Stimulated activated CD8-positive, alpha-beta memory T cell treated with anti-CD3 and anti-CD28 coated beads, Interleukin-7, amount 100 ng/mL, for 1 hour (primary cell): ENCODE measurements at places on chromosomes 2 and 18.

GRCh38 chr2:2571301-2572150 is 240.5 kb upstream of the MYT1L start:
- no peak for DNase-seq

GRCh38 chr2:208573569-208573968 is 167.0 kb downstream of the PTH2R start:
- DNase-seq, result no peak

GRCh38 chr2:133562558-133562957 is 5.7 kb downstream of the NCKAP5 start:
- no peak for DNase-seq

- DNase-seq, result no peak
Observed at GRCh38 chr18:13438507-13439056, 220.0 kb downstream of the LDLRAD4 start.

- no peak for DNase-seq
Observed at GRCh38 chr2:119517433-119517832, 6.8 kb downstream of the SCTR start.

DNA sequence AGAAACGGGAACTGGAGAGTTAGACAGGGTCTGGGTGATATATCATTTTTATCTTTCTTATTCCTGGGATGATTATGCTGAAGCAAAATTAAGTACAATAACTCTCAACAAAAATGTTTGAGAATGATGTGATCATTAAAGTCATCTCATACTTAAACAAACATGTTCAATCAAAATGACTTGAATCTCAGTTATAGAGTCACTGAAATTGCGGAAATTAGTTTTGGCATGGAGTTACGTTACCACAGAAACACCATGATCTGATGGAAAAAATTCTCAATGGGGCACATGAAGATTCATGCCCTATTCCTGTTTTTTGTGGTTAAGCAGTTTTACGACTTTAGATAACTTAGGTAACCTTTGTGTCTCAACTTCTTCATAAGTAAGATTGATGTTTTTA is 757.7 kb downstream of the EPHA4 start:
- DNase-seq, result no peak

DNA sequence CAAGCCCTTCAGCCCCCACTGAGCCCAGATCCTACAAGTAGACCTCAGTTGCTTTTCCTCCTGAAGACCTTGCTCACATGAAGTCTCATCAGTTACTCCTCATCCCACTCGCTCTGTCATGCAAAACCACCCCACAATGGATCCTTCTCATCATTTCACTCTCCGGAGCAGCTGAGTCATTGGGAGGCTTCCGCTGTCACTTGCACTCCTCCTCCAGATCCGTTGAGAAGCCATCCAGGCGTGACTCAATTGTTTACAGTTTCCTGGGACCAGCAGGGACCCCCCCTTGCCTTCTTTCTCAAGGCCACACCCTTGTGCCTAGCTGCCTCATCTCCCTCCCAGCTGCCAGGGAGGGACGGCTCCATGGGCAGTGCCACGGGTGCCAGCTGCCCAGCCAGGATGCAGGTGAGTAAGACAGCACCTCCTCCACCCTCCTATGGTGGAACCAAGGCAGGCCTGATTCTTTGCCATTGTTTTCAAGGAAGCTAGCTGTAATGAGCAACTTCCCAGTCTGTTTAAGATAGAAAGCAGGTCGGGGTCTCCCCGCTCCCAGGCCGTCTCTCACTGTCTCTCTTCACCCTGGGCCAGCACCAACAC is 16.3 kb downstream of the GPR55 start:
- DNase-seq, result no peak

DNA sequence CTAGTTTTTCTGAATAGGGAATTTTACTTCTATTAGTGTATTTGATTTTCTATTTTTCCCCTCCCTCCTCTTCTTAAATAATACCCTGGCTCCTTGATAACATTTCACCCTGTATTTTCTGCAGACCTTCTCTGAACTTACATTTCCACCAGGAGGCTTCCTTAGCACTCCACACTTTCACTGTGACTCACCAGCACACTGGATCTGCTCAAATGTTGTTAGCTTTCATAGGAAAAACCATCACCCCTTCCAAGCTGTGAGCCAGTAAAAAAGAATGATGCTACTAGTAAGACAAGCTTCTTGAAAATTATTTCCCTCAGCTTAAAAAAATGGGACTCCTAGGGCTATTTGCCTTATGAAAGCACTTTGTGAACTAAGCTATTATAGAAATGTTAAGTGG is 16.1 kb downstream of the SUPT7L start:
- DNase-seq, result no peak

GRCh38 chr18:79943608-79944125 is 7.8 kb downstream of the SLC66A2 start:
- no peak for DNase-seq

DNA sequence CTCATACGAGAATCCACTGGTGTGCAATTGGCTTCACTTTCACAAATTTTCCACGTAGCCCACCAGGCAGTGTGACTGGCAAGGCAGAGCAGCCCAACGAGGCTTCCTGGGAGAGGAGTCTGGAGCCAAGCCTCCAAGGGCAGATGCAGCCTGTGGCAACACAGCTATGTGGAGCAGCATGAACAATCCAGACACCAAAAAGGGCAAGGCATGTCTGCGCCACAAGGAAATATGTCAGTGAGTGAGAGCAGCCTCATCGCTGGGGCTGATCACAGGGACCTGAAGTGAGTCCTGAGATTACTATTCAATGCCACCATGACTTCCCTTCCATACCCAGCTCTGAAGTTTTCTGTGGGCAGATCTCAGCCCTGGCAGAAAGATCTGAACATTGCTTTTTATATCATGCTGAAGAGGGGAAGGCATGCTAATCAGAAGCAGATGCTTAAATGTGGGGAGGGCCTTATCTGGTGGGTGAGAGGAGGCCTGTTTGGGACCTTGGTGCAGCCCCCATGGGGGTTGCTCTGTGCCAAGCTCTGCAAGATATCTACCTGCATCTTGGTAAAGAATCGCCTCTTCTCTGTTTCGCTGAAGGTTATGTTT is 40.0 kb upstream of the PUM2 start:
- no peak for DNase-seq

DNA sequence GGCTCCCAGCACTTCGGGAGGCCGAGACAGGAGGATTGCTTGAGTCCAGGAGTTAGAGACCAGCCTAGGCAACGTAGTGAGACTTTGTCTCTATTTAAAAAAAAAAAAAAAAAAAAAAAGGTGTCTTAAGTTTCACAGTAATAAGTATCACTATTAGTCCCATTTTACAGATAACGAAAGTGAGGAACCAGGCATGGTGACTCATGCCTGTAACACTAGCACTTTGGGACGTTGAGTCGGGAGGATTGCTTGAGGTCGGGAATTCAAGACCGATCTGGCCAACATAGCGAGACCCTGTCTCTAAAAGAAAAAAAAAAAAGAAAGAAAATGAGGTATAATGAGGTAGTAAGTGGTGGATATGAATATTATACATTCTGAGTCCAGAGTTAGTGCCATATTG is 2.5 kb downstream of the KCNJ13 start:
- DNase-seq, result no peak

DNA sequence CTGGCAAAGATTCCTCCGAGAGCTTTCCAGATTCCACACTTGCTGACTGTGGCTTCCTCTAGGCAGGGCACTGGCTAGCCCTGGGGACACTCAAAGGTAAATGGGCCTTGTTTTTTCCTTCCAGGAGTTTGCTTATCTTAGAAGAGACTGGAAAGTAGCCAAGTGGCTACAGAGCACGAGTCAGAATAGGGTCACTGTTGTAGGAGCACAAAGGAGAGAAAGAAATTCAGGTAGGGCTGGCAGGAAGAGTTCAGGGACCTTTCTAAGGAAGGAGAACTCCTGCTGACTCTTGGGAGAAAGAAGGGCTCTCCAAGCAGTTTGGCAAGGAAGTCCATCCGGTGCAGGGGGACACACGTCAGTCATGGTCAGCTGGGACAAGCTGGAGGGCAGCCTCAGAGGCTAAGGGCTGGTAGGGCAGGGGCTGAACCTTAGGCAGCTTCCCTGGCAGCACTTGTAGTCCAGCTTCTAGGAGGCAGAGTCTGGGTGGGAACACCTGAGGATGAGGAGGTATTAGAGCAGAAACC is 39.5 kb downstream of the NIFK start:
- DNase-seq, result no peak

- DNase-seq, result no peak
Observed at GRCh38 chr2:24919506-24920097, 435 bp downstream of the ADCY3 start.

DNA sequence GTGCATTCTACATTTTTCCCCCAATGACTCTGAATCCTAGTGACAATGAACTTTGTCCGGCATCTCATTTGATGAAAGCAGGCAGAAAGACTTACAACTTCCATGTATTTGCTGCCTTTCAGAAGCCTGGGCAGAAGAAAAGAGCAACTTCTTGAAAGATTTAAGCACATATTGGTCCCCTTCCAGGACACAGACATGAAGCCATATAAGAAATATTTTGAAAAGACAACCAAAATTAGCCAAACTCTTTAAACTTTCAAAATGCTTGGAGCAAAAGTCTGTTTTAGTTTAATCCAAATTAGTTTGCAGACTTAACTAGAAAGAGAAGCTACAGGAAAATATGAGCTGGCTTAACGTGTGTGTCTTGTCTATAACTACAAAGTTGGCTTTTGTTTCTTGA is 492.5 kb downstream of the NR4A2 start:
- no peak for DNase-seq

- DNase-seq, result no peak
Observed at GRCh38 chr2:18232731-18233438, 327.6 kb downstream of the RDH14 start.

DNA sequence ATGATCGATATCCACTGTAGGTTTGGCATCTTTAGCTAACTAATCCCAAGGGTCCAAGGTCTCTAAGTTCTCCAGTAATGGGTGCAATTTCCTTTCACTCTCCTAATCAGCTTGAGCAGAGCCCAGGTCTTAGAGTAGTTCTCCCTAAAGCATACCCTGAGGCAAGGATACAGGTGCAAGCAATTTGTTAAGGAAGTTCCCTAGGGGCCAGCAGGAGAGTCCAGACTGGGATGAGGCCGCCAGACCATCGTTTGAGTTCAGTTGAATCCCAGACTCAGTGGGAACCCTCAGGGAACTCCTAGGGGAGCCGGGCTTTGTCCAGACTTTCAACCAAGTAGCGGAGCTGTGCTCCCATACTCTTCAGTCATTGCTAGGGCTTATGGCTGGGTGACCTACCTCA is 835.4 kb upstream of the CDH2 start:
- no peak for DNase-seq

- no peak for DNase-seq
Observed at GRCh38 chr18:60560071-60560470, 187.5 kb upstream of the MC4R start.

DNA sequence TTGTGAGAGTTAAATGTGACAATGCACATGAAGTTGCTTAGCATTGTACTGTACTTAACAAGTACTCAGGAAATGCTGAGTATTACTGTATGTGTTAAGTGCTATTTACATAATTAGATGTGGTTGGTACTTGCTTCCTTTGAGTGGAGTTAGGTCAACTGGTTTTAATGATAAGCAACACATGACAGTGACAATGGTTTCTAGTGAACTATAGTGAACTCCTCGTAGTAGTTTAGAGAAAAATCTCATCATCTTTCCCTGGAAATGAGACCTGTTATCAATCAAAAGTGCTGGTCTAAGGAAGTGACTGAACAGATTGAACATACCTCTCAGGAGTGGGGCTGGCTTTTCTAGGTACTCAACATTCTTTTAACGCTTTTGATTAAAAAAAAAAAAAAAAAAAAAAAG is 29.2 kb upstream of the ZDBF2 start:
- no peak for DNase-seq

- DNase-seq, result no peak
Observed at GRCh38 chr2:219140722-219141121, 19.9 kb downstream of the NHEJ1 start.

DNA sequence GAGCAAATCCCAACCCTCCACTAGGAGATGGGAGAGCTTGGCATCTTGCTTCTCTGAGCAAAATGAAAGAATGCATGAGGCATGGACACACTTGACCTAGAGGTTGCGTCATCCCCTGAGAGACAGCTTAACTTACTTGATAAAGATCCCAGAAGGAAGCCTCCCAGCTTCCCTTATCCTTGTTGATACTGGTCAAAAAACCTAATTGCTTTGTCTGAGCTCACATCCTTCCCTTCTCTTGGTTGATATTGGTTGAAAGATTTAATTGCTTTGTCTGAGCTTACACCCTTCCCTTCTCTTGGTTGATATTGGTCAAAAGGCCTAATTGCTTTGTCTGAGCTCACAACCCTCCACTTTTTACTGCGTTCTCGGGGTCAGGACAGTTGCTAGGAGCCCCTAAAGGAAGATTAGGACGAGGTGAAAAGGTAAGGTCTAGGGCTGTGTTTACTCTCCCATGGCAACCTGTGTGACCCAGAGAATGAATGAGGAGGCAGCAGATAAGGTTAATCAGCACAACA is 12.2 kb upstream of the BOD1L2 start:
- DNase-seq, result no peak

- DNase-seq, result no peak
Observed at GRCh38 chr2:23543728-23544127, 158.7 kb downstream of the KLHL29 start.

DNA sequence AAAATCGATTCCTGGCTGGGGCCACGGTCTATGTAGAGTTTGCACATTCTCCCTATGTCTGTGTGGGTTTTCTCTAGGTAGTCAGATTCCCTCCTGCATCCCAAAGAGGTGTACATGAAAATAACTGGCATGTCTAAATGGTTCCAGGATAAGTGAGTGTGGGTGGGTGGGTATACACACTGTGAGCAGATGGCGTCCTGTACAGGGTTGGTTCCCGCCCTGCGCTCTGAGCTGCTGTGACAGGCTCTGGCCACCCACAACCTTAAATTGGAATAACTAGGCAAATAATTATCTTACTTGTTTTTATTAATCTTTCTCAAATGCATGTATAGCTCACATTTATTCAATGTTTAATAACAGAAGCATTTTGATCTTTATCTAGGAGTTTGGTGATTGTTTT is 16.3 kb downstream of the THOC1 start:
- no peak for DNase-seq

DNA sequence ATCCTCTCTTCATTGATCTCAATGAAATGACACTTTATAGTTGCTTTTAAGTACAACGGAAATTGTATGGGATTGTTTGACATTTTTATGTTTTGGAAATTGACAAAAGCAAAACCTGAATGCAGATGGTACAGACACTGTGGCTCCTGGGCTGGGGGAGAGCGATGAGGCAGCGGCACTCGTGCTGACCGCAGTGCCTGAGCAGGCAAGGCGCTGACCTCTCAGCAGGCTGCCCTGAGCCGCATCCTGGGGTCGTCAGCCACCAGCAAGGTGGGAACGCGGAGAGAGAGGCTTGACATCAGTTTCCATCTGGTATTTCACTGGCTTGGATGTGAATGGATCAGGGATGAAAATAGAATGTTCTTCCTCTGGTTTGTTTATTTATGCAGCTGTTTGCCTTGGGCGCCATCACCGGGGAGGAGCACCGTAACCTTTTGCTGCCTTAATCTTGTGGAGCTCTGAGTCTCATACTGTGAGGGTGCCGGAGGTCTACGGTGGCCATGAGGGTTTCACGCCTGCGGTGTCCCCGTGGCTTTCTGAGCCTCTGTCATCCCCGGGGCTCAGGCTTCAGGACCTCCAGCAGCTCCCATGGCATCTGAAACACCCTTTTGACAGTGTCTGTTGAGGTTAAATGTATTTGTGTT is 94.8 kb upstream of the TPO start:
- no peak for DNase-seq

GRCh38 chr2:9095690-9096089 is 92.2 kb upstream of the MBOAT2 start:
- DNase-seq, result no peak

- DNase-seq, result no peak
Observed at GRCh38 chr2:234307322-234307961, 189.4 kb downstream of the ARL4C start.
